ENCODE measurements at places on chromosomes 12 and 14.

DNA sequence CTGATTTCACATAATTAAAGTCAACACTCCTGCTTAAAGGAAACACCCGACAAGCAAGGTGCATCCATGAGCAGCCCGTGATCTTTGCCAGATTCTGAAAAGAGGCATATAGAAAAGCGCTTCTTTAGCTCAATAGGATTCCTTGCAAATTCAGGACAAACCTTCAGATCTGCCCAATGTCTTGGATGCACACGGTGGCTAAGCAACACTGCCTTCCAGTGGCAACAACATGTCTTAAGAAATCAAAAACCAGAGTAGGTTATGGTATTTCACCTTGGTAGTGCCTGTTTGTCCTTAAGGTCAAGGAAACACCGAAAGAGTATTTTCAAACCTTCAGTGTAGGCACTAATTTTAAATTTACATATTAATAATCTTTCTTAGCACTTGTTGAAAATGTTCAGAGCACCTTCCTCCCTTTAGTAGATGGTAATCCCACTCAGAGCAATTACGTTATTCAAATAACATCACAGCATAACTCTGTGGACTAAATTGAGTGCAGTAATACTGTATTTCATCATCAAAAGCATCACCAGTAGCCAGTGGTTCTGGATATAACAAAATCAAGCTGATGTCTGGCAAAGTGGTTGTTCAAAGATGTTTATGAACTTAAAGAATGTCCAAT lies 58.0 kb upstream of the CDKN3 start:
- no peak for DNase-seq

DNA sequence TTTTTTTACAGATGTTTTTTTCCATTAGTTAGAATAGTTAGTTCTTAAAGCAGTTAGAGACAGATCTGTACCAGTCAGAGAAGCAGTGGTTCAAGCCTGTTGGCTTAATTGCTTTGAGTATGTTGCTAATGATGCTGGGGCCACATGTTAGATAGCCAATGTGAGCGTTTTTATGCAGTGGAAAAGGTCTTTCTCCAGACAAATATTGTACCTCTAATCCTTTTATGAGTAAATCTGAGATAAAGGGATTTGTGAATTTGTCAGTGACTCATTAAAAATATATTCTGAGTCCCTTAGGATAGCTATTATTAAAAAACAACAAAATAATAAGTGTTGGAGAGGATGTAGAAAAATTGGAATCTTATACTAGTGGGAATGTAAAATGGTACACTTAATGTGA lies 154.2 kb downstream of the MSRB3 start:
- DNase-seq = no peak

- DNase-seq = no peak
Observed at GRCh38 chr14:76664790-76665189, 96.5 kb upstream of the VASH1 start.

GRCh38 chr12:50257236-50258166 lies 25.8 kb downstream of the LIMA1 start:
- no peak for DNase-seq

DNA sequence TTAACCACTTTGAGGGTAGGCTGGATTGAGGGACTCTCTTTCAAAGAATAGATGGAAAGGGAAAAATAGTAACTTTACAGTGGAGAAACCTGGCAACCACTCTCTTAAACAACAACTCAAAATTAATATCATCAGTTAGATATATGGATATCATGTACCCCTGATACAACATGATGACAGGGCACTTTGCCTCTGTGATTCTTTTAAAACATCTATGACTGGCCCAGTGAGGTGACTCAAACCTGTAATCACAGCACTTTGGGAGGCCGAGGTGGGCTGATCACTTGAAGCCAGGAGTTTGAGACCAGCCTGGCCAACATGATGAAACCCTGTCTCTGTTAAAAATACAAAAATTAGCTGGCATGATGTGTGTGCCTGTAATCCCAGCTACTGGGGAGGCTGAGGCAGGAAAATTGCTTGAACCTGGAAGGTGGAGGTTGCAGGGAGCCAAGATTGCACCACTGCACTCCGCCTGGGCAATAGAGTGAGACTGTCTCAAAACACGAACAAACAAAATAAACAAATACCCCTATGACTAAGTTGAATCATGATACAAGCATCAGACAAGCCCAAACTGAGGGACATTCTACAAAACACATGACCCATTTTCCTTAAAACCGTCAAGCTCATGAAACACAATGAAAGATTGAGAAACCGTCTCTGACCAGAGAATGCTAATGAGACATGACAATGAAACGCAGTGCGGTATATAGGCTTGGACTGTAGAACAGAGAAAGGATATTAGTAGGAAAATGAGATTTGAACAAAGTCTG lies 26.4 kb upstream of the SLC7A8 start:
- DNase-seq = no peak

DNA sequence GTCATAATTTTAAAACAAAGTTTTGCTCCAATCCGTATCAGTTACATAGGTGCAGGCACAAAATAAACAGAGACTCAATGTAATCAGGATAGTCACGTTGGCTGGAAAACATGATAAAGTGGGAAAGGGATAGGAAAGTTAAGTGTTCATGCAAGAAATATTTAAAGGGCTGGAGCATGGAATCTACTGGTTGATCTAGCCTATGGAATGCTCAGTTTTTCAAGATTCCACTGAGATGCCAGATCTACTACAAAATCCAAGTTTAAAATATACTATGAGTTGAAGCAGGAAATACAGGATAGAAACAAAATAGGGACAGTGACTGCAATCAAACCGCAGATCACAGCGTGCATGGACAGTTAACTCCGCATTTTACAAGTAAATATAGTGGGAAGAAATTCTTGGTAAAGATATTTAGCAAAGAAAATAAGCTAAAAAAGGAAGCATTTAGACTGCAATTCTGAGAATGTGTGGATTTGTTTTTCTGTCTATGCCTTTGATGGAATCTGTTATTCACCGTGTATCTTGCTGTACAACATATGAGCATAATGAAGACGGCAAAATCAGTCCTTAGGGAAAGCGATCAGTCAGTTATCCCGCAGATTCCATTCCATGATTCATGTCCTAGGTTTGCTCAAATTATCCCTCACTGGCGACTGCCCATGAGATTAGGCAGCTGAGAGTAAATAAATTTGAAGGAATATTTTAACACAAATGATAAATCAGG lies 1044.3 kb downstream of the FLRT2 start:
- DNase-seq = peak; percentile 85

GRCh38 chr12:71558445-71558844 lies 105.2 kb downstream of the ZFC3H1 start:
- DNase-seq = peak; percentile 17

DNA sequence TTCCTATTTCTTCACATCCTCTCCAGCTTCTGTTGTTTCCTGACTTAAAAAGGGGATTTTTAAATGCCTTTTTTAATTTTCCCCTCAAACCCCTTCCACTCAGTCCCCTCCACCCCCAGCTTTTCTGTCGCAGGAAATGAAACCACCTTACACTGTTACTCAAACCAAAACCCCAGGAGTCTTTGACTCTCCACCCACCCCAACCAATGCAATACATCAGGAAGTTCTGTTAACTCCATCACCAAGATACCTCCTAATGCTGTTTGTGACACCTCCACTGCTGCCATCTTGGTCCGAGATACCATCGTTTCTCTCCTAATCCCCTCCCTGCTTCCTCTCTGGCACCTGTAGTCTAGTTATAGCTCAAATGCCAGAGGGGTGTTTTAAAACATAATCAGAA lies 25.4 kb upstream of the CPM start:
- no peak for DNase-seq

DNA sequence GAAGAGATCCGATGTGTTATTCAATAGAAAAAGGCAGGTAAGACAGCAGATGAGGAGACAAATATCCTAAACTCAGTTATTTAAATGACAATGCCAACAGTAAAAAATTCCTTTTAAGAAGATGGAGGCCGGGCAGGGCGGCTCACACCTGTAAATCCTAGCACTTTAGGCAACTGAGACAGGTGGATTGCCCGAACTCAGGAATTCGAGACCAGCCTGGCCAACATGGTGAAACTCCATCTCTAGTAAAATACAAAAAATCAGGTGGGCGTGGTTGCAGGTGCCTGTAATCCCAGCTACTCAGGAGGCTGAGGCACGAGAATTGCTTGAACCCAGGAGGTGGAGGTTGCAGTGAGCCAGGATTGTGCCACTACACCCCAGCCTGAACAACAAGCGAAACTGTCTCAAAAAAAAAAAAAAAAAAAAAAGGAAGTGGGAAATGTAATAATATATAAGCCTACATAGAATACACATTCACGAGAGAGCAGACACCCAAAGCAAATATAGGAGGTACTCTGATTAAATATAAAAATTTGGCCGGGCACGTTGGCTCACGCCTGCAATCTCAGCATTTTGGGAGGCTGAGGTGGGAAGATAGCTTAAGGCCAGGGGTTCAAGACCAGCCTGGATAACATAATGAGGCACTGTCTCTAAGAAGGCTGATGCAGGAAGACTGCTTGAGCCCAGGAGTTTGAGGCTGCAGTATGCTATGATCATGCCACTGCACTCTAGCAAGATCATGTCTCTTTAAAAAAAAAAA lies 19.0 kb downstream of the CORO1C start:
- no peak for DNase-seq

DNA sequence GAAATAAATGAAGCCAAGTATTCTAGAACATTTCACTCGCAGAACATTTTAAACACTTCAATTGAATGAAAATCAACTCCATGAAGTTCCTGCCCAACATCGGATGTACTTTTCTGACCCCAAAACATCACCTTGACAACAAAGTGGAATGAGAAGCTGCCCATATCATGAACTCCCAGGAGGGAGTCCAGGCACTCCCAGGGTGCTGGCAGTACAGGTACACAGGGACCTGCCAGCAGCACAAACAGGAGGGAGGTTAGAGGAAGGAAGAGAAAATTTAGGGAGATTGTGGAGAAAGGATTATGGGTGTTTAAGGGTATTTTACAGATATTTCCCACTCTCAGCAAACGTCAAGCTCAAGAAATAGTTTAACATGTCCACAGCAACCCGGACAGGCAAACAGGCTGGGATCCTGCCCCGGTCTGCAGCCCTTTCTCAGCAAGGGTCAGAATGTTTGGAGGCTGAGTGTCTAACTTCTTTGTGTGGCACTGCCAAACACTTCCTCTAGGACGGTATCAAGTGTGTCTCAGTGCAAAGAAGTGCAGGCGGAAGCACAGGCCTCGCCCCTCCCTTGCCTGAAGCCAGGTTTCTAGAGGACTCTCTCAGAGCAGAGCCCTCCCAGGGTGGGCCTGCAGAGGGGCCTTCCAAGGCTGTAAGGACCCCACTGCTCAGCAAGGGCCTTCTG lies 72.2 kb downstream of the SETD3 start:
- DNase-seq = no peak

GRCh38 chr12:94033101-94033500 lies 115.3 kb upstream of the PLXNC1 start:
- DNase-seq = no peak

GRCh38 chr14:58801086-58801485 lies 163.3 kb downstream of the DACT1 start:
- DNase-seq = no peak

DNA sequence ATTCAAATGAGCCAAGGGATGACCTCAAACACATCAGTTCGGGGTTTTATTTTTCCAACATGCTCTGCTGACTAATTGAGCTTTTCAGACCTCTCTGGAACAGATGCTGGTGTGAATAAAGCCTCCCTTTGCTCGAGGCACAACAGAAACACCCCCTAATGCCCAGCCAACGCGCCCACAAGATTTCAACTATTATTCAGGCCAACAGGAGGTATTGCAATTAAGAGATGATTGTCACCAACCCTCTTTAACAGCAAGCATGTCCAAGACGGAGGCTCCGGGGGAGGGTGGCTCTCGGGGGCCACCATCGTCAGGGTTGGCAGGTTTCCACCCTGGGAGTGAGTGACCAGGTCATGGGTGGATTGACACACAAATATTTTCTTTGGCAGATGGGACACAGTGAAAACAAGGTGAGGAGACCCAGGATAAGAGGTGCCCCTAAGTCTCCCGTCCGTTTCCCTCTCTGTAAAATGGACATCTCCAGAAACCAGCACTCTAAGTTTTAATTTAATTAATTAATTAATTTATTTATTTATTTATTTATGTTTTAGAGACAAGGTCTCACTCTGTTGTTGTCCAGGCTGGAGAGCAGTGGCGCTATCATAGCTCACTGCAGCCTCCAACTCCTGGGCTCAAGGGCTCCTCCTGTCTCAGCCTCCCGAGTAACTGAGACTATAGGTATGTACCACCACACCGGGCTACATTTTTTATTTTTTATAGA lies 56.1 kb downstream of the MAP1LC3B2 start:
- DNase-seq = no peak

- DNase-seq = no peak
Observed at GRCh38 chr14:35335388-35336092, 43.4 kb downstream of the PSMA6 start.

GRCh38 chr14:77804592-77804991 lies 4.7 kb downstream of the ADCK1 start:
- DNase-seq = no peak

Measured in fibroblast of skin of left biceps (primary cell).